ENCODE measurements at places on chromosomes 11 and 22. TPM values are rescaled to one million over a fixed set of nuclear protein-coding genes. Genes with fewer than 3 reads are reported as not detected.

The OR8D4 gene
- not detected for polyA plus RNA-seq

The KRTAP5-2 gene
- polyA plus RNA-seq = not detected

The ARHGAP8 gene
- 27.4 TPM for polyA plus RNA-seq

The CCDC87 gene
- 0.23 TPM for polyA plus RNA-seq

The OR8G5 gene
- polyA plus RNA-seq = not detected

The TKFC gene
- 50.3 TPM for polyA plus RNA-seq

The ZPR1 gene
- polyA plus RNA-seq = 57.0 TPM

The MRGPRX1 gene
- not detected for polyA plus RNA-seq

The C11orf97 gene
- not detected for polyA plus RNA-seq

The PGR gene
- polyA plus RNA-seq = 0.06 TPM

The SMPD1 gene
- polyA plus RNA-seq = 34.3 TPM

The B4GALNT4 gene
- 99.5 TPM for polyA plus RNA-seq

The MUC5AC gene
- 0.03 TPM for polyA plus RNA-seq

The DDX10 gene
- 73.2 TPM for polyA plus RNA-seq

The IGF2 gene
- 964 TPM for polyA plus RNA-seq

The ZNF214 gene
- polyA plus RNA-seq = 13.1 TPM

The VSIG10L2 gene
- polyA plus RNA-seq = not detected

The IL18 gene
- 8.3 TPM for polyA plus RNA-seq

DNA sequence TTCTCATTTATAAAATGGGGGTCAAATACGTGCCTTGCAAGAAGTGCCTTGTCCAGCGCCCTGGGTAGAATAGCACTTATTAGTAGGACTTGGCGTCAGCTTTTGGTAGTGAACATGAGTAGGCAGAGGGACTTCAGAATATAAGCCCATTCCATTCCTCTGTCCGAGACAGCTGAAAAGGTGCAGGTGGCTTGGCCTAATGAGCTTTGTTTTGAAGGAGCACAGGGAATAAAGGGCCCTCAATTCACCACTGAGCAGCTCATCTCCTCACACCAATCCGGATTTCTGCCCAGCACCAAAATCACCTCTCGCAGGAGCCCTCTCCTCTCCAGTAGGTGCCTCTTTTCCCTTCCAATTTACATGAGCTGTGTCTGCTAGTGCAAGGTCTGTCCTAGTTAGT, 91.2 kb downstream of the DSCAML1 start:
- DNase-seq = no peak

DNA sequence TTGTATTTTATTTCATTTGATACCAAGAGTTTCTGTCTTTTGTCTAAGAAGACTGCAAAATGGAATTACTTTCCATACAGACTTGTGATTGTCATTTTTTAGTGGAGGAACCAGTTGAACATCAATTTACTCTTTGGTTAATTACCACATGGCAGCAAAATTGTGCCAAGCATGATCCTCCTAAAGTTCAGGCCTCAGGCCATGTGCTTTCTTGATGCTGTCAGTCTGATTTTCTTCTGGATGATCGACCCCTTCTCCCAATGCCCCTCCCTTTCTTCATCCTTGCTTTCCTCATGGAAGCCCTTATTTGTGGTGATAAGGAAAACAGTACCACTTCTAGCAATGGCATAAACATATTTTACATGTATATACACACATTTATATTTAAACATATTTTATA, 76.2 kb downstream of the SVIP start:
- DNase-seq = no peak

GRCh38 chr22:31952094-31952401, 7.7 kb downstream of the YWHAH start:
- DNase-seq = no peak

DNA sequence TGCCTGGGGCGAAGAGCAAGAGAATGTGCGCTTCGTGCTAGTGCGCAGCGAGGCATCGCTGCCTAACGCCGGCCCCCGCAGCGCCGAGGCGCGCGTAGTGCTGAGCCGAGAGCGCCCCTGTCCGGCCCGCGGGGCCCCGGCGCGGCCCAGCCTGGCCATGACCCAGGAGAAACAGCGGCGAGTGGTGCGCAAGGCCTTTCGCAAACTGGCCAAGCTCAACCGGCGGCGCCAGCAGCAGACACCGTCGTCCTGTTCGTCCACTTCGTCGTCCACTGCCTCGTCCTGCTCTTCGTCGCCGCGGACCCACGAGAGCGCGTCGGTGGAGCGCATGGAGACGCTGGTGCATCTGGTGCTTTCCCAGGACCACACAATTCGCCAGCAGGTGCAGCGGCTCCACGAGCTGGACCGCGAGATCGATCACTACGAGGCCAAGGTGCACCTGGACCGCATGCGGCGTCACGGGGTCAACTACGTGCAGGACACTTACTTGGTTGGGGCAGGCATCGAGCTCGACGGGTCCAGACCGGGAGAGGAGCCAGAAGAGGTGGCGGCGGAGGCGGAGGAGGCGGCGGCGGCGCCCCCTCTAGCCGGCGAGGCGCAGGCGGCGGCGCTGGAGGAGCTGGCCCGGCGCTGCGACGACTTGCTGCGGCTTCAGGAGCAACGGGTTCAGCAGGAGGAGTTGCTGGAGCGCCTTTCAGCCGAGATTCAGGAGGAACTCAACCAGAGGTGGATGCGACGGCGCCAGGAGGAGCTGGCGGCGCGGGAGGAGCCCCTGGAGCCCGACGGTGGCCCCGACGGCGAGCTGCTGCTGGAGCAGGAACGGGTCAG, 1.0 kb downstream of the RASSF10 start:
- no peak for DNase-seq

DNA sequence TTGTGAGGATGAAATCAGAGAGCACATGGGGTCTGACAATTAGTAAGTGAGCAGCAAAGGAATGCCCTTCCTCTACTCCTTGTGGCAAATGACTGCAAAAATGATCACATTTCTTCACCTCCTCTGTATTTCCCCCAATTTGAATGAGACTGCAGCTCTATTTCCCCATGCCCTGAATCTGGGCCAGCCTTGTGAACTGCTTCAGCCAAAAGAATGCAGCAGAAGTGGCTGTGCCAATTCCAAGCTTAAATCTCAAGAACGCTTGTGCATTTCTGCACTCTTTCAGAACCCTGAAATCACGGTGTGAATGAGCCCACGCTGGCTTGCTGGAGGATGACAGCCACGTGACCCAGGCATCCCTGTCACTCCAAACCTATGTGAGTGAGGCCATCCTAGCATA, 9.9 kb downstream of the SLC43A3 start:
- no peak for DNase-seq

GRCh38 chr11:3950996-3951660, 95.7 kb downstream of the STIM1 start:
- no peak for DNase-seq

DNA sequence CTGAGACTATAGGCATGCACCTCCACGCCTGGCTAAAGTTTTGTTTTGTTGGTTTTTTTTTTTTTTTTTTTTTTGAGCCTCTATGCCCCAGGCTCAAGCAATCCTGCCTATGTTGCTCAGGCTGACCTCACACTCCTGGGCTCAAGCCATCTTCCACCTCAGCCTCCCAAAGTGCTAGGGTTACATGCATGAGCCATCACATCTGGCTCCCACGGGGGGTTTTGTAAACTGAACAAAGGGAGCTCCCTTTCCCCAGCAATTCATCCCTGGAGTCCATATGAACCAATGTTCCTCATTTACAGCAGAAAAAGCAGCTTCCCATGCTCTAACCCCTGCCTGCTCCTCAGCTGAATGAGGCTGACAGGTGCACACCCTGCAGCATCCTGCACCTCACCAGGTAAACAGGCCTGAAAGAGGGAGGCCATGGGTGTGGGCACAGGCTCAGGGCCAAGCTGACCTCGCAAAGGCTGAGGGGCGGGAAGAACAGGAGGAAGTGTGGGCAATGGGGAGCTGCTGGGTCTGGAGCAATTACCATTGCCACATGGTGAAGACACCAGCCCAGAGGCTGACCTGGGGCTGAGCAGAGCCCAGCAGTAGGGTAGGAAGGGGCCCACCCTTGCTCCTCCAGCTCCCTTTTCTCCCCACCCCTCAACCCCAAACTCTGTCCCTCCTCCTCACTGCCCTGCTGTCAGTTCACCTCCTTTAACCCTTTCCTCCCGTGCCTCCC, 58.2 kb downstream of the RBX1 start:
- DNase-seq = no peak

DNA sequence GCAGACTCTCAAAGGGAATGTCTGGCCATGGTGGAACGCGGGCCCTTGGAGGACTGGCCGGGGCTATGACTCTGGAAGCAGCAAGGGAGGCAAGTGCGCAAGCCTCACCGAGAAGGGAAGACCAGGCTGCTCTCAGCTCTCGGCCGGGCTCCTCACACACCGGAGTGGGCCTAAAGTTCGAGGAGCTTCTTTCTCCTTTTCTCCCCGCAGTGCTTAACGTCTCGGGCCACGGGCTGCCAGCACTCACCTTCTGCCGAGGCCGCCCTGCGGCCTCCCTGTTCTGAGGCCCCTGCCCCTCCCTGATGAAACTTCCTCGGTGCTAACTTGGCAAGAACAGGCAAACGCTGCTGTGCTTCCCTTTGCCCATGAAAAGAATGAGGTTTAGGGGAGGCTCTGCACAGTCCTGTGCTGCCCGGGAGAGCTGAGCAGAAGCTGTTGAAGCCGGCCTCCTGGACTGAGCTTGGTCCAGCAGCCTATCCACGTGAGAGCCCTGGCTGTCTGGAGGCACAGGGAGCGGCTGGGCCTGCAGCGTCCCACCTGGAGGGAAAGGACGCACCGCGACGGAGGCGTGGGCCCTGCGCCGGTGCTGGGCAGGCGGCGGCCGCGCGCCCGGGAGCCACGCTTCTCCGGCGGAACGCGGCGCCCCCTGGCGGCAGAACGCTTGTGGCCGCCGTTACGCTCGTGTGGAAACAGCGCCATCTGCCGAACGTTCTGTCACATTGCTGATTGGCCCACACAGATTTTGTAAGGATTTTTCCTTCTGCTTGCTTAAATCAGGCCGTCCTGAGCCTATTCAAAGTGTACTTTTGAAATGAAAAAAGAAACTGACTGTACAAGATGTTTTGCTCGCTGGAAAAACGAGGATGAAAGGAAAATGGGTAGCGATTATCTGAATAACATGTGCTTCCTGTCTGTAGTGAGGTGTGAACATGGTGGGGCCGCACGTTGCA, 65.0 kb upstream of the TMEM45B start:
- peak; percentile 29 for DNase-seq

GRCh38 chr11:68002575-68002937, 1.3 kb downstream of the UNC93B1 start:
- DNase-seq = no peak

GRCh38 chr22:36493690-36494110, 12.3 kb upstream of the TXN2 start:
- no peak for DNase-seq

- no peak for DNase-seq
These were observed 571.6 kb downstream of the LUZP2 start for GRCh38 chr11:25068451-25068850.

DNA sequence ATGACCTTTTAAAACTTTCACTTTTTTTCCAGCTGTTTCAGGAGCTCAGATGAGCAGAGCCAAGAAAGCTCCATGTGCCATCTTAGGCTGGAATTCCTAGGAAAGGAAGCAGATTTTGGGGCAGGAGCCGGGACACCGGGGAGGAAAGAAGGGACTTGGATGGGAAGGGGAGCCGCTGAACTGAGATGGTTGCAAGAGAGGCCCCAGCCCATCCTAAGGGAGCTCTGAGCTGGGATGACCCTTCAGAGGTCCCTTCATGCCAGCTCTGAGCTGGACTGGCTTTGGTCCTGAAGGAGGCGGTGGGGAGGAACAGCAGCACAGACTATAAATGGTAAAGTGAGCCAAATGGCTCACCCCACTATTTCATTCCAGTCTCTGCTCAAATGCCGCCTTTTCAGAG, 55.2 kb upstream of the SLC22A12 start:
- no peak for DNase-seq

DNA sequence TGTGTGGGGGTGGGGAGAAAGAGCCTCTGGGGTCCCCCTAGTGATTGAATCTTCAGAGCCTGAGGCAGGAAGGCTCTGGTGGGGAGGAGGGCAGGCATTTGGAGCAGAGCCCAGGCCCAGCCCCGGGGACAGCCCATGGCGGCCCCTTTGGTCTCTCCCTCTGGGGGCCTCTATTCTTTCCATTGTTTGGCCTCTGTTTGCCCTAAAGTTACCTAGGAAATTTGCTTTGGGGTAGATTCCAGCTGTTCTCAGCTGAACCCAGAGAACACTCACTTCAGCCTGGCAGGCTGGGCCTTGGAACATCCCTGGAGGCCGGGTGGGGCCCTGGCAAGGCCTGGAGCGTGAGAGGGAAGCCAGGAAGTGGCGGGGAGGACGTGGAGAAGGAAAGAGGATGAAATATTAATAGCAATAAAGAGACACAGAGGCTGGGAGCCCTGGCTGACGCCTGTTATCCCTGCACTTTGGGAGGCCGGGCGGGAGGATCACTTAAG, 22.9 kb upstream of the A4GALT start:
- no peak for DNase-seq

DNA sequence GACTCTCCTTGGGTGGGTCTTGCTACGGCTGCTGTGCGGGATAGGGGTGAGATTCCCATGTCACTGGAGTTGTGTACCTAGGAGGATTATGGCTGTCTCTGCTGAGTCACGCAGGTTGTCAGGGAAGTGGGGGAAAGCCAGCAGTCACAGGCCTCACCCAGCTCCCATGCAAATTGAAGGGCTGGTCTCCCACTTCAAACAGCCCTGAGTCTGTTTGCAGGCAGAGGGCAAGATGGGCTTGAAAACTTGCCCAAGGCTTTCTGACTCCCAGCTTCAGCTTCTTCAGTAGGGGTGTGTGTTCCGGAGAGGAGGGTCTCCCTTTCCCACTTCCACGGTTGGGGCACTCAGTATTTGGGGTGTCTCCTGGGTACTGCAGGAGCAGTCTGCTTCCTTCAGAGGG, 10.9 kb upstream of the SC5D start:
- no peak for DNase-seq

- no peak for DNase-seq
These were observed 157.5 kb downstream of the ST3GAL4 start for GRCh38 chr11:126512741-126513715.

- peak; percentile 33 for DNase-seq
These were observed 1.1 kb downstream of the FAT3 start for GRCh38 chr11:92225568-92226330.

DNA sequence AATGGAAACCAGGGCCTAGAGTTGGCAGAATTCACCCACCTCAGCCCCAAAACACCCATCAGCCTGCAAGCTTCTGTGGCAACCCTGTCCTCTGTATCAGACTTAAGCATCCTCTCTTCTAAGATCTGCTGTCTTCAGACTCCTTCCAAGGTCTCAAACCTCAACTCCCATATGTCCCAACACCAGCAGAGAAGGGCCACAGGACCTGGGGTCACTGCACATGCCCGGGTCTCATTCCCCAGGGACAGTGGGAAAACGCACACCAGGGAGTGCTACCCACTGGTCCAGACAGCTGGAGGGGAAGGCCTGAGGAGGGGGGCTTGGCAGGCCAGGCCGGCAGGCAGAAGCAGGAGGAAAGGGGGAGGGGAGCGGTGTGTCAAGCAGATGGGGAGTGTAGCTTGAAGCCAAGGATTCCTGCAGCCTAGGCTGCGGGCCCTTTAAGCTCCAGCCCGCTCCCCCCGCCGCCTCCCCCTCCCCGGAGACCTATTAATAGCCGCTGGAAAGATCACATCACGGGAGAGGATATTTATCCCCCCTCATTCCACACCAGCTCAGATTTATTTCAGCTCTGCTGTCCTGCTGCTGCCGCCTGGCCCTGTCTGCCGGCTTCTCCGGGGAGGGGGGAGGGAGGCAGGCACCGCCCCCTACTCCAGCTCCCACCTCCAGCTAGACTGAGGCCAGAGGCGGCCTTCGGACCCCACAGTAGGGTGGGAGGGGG, 16.7 kb downstream of the BCL9L start:
- DNase-seq = peak; percentile 93

- no peak for DNase-seq
These were observed 25.5 kb upstream of the PDGFB start for GRCh38 chr22:39270280-39270679.

Data from renal cortex interstitium (tissue), 15 donors.